Right kidney (tissue), 9 donors: ENCODE measurements at places on chromosomes 3 and 15.

DNA sequence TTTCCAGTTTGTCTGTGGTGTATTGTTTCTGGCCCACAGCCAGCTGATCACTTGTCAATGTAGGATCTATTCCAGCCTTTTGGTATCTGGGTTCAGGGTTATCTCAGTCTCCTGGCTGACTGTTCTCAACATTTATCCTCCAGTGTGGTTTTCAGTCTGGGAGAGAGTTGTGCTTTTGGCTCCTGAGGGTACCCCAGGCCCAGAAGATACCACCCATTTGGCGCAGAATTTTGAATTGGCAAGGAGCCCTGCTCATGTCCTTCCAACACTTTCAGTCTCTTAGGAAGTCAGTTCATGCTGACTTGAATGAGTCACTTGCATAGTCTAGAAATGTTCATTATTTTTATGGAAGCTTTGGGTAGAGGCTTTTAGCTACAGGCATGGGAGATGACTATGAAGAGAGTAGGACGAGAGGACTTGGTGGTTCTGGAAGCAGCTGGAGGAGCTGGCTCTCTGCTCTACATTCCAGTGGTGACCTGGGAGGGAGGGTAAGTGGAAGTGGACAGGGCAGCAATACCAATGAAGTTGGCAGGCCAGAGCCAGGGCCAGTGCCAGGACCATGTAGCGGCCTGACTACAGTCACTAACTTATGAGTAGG is 7.2 kb downstream of the POLR2H start:
- DNase-seq, result no peak

DNA sequence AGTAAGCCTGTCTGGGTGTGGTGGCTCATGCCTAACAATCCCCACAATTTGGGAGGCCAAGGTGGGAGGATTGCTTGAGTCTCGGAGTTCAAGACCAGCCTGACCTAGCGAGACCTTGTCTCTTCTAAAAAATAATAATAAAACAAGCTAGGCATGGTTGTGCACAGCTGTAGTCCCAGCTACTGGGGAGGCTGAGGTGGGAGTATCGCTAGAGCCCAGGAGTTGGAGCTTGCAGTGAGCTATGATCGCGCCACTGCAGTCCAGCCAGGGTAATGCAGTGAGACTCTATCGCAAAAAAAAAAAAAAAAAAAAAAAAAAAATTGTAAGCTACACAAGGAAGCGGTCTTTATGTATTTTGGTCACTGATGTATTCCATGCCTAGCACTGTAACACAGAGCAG is 242.4 kb upstream of the WNT5A start:
- DNase-seq, result no peak

- no peak for DNase-seq
These were observed 37.2 kb downstream of the MAGEF1 start for GRCh38 chr3:184674626-184675025.

GRCh38 chr3:196323016-196323415 is 5.0 kb upstream of the DYNLT2B start:
- DNase-seq, result no peak

GRCh38 chr3:192906940-192907339 is 10.7 kb downstream of the MB21D2 start:
- DNase-seq, result no peak
